ENCODE measurements at places on chromosomes 1 and 21. TPM values are rescaled to one million over a fixed set of nuclear protein-coding genes. Genes with fewer than 3 reads are reported as not detected.

Gene CRP
- not detected for polyA plus RNA-seq

Gene PLCH2
- polyA plus RNA-seq: 0.66 TPM

Gene THEM4
- polyA plus RNA-seq: 23.6 TPM

Gene CLCA4
- 0.16 TPM for polyA plus RNA-seq

Gene HOOK1
- 5.7 TPM for polyA plus RNA-seq
